Globus pallidus (tissue), 1 donor: ENCODE measurements at places on chromosomes 5 and 9.
A peak's percentile ranks its signal among the peaks of the same experiment; 100 is the strongest.

DNA sequence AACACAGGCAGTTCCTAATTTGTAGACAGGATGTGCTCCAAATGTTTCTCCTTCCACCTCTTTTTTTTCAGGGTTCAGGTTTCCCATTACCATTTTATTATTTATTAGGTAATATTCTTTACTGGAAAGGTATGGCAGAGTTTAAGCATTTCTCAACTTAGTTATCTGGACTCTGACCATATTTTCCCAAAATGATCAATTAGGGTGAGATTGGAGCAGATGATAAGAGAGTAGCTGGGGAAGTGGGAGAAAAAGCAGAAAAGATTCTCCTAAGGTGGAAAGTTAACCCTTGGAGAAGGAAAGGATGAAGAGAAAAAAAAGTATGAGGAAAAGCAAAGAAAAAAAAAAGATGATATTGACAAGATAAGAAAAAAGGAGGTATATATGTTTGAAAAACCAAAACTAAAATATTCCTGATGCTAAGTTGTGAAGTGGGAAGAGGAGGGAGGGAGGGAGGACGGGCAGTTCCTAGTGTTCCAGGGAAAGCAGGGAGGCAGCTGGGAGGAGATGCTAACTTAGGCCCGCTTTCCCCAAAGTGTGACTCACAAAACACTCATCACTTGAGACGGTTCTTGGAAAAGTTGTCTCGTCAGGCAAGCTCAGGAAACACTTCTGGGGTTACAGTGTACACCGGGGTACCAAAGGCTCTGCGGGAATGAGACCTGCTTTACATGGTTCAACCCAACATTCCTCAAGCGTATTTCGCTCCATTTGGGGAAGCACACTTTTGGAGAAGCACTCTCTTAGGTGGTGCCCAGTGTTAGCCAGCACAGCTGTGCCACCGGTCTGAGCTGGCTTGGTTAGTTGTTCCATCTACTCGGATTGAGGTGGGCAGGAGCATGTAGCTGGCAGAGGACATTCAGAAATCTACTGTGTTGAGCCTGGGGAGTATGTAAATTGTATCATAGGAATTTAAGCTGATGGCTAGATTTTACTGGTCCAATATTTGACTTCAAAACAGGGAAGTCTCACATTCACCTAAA lies 35.1 kb downstream of the B4GALT1 start:
- no peak for DNase-seq

DNA sequence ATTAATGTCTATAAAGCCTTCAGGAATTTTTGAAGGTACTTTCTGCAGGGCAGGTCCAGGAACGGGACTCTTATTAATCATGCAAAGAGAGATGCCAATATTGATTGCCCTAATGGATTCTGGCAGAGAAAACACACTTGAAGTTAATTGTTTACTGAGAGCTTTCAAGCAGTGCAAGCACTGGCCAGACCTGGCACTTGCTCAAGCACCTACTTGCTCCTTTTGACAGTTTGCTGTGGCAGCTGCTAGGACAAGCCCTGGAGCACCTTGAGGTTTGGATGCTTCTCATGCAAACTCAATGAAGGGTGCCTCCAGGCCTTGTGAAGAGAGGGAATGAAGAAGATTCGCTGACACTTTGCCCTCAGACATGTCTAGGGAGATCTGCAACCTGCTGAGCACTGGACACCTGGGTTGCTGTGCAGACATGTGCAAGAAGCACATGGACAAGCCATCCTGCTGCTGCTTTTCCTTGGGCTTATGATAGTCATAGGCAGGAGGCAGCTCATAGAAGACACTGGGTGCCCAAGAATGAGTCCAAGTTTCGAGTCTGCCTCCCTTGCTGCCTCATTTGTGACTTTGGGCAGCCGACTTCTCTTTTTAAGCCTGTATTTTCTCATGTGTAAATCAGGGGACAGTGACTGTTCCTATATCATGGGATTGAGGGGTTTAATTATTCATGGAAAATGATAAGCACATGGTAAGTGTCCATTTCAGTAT lies 88.8 kb upstream of the EQTN start:
- no peak for DNase-seq

GRCh38 chr5:111945535-111945934 lies 188.5 kb upstream of the NREP start:
- no peak for DNase-seq

GRCh38 chr5:53871050-53871449 lies 310.6 kb downstream of the NDUFS4 start:
- no peak for DNase-seq

GRCh38 chr5:59236448-59236847 lies 653.6 kb downstream of the RAB3C start:
- DNase-seq, result no peak

GRCh38 chr9:96348261-96348660 lies 35.2 kb downstream of the SLC35D2 start:
- DNase-seq, result no peak

GRCh38 chr9:27367175-27367798 lies 70.3 kb upstream of the EQTN start:
- peak; percentile 50 for DNase-seq

DNA sequence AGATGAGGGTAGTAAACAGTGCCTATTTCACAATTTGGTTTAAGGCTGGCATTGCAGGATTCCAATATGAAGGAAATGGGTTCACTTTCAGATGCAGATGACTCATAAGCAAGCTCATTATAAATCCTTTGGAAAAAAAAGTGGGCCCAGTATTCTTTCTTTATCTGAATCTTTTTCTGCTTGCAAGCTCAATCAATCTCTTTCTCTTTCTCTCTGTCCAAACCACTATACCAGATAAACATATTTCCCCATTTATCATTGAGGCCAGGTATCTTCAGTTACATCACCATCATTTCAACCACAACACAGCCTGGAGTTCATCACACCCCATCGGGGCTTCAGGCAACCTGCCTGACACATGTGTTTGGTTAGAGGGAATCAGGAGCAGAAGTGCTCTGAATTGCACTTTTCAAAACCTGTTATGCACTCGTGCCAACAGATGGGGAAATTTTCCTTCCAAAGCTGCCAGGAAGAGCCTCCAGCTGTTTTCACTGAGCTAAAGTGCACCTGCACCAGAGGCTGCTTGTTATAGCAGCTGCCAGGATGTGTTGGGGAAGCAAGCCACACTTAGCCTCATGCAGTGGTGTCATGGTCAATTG lies 30.0 kb upstream of the MAMDC2 start:
- no peak for DNase-seq

GRCh38 chr5:127011153-127011552 lies 19.2 kb downstream of the MARCHF3 start:
- DNase-seq, result no peak

DNA sequence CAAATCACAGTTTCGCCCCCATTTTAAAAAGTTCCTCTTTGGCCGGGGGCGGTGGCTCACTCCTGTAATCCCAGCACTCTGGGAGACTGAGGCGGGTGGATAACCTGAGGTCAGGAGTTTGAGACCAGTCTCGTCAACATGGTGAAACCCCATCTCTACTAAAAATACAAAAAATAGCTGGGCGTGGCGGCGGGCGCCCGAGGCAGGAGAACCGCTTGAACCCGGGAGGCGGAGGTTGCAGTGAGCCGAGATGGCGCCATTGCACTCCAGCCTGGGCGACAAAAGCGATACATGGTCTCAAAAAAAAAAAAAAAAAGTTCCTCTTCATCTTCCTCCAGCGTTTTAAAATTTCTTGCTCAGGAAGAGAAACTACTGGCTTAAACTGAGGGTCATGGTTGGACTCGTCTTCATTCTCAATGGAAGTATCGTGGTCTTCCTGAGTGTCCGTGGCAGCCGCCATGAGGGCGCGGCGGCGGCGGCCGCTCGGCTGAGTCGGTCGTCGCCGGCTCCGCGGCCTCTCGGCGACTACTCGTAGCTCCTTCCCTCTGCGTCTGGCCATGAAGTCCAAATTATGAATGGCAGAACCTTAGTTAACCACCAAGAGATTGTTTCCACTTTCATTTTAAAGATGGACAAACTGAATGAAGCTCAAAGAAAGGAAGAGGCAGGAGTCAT lies 92.1 kb upstream of the NR5A1 start:
- no peak for DNase-seq

GRCh38 chr5:9339206-9339818 lies 206.6 kb downstream of the SEMA5A start:
- no peak for DNase-seq

DNA sequence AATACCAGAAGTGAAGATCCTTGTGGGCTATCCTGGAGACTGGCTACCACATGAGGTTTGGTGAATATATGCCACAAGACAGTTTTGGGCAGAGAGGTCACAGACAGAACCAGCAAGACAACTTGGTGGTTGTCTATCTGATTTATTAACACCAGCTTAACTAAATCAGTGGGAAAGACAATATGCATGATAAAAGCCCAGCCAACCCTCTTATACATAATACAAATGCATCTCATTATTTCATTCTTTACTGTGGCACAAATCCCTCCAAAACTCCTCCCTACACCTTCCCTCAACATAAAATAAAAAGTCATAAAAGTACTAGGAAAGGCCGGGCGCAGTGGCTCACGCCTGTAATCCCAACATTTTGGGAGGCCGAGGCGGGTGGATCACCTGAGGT lies 8.1 kb downstream of the HINT1 start:
- no peak for DNase-seq

GRCh38 chr5:36040651-36041536 lies 25.8 kb downstream of the UGT3A2 start:
- no peak for DNase-seq

DNA sequence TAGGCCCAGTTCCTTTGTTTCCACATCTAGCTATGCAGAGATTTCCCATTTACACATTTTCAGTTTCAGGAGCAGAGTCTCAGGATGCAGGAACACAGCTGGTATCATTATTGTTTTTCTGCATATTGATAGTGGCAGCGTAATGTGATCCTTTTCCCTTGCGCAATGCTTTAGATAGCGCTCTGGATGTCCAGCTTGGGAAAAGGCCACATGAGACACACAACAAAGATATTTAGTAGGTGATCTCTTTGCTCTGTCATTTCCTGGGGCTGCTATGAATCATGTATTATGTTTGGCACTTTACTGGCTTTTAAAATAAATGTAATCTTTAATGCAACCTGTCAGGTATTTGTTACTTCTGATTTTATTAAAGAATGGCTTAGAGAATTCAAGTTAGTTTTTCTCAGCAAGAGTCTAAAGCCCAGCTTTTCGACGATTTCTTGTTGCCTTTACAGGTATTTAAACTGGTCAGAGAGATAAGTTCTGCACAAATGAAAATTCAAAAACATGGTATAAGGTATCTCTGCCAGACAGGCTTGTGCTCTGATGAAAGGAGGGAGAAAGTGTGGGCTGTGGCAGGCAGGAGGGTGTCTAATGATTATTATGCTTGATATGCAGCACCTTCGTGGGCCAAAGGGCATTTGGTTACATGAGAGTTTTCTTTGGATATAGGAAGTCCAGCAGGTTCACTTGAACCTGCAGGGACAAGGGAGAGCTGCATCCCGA lies 42.2 kb downstream of the PTTG1 start:
- no peak for DNase-seq

- no peak for DNase-seq
Observed at GRCh38 chr5:174688441-174689354, 35.7 kb upstream of the MSX2 start.

- DNase-seq, result no peak
Observed at GRCh38 chr5:178499352-178499751, 90.8 kb downstream of the COL23A1 start.

DNA sequence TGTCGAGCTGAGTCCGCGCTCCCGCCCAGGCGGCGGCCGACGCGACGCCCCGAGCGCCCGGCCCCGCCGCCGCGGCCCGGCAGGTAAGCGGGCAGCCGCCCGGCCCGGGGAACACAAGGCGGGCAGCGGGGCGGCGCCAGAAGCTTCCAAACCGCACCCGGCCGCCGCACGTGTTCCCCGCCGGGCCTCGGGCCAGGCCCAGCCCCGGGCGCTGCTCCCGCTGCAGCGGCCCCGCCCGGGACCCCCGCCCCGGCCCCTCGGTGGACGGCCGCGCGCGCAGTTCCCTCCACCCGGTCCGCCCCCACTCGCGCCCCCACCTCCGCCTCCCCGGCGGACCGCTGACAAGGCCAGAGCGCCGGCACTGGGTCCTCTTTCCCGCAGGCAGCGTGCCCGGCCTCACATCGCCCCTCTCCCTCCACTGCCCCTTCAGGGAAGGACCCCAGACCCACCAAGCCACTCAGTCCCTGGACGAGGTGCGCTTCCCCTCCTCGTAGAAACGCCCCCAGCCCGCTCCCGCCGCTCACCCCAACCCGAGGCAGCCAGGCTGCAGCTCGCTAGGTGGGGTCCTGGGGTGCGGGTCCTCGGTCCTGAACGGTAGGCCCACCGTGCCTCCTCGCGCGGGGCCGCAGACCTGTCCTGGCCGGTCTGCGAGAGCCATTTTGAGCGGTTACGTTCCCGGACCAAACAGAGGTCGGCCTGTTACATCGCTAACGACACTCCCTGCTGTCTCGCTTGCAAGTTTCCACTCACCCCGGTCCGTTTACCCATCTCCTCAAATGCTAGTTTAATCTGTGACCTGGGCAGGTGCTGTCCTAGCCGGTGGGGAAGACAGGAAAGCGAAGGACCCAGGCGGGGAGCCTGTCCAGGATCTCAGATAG lies 475 bp downstream of the WDR5 start:
- DNase-seq, result peak; percentile 19

GRCh38 chr5:167969998-167970397 lies 321.4 kb upstream of the WWC1 start:
- DNase-seq, result no peak

- DNase-seq, result no peak
Observed at GRCh38 chr5:115561176-115561575, 16.6 kb upstream of the FEM1C start.

GRCh38 chr9:134656334-134657006 lies 14.9 kb downstream of the COL5A1 start:
- DNase-seq, result no peak

DNA sequence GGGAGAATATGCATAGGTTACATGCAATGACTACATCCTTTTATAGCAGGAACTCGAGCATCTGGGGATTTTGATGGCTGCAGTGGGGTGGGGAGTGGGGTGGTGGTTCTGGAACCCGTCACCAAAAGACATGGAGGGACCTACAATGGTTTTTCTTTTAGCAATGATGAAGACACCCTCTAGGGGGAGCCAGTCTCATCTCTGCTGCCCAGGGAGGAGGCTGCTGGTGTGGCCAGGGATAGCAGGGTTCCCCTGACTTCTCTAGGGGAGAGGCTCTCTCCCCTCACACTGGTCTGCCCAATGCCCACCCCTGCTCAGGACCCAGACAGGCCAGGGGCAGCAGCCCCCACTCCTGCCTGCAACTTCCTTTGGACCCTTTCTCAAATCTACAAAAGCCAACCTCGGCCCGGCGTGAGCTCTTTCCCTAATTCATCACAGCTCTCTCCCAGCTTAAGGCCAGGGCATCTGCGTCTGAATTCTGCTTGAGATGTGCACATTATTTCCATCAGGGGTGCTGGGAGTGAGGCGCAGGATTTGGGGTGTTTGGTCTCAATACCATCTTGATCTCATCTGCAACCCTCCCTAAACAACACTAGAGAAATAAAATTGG lies 73.6 kb upstream of the RETREG1 start:
- peak; percentile 72 for DNase-seq

GRCh38 chr5:170393235-170393634 lies 4.1 kb upstream of the KCNMB1 start:
- DNase-seq, result no peak

GRCh38 chr9:79127661-79128060 lies 444.1 kb upstream of the TLE4 start:
- no peak for DNase-seq

- DNase-seq, result no peak
Observed at GRCh38 chr5:180133971-180134508, 62.5 kb upstream of the RNF130 start.
